Stimulated activated CD4-positive, alpha-beta T cell treated with anti-CD3 and anti-CD28 coated beads, Interleukin-4, amount 100 ng/mL, for 24 hours (primary cell): ENCODE measurements at places on chromosomes 7 and 10.

GRCh38 chr10:14365266-14365665, 34.5 kb upstream of the FRMD4A start:
- no peak for DNase-seq

DNA sequence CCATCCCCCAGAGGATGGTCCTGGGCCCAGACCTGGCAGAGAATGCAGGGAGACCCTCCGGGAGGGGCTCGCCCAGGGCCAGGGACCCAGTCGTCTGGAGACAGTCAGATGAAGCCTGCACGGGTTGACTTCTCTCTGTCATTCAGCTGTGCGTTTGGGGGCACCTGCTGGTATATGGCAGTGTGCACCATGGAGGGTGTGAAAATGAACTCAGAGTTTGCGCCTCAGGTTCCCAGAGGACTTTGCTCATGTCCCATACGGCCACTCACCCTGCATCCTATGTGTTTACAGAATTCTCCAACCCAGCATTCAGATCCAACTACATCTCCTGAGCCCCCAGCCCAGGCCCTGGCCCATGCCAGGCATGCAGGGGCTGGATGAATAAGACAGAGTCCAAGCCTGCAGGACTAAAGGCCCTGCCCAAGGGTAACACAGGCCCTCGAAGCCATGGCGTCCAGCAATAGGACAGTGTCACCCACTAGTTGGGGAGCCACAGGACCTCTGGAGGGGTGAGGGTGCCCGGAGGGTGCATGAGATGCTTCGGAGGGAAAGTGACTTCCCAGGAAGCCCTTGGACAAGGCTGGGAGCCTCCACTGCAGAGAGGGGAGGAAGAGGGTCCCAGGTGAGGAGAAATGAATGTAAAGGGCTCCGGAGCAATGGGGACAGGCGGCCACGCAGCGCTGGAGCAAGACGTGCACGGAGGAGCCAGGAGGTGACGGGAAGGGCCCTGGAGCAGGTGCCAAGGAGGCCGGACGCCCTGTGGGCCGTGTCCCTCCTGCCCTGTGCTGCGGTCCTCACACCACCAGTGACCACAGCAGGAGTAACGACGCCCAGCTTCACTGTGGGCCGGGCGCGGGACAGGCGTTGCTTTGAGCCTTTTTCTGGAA, 36.3 kb downstream of the CALML3 start:
- DNase-seq = no peak

DNA sequence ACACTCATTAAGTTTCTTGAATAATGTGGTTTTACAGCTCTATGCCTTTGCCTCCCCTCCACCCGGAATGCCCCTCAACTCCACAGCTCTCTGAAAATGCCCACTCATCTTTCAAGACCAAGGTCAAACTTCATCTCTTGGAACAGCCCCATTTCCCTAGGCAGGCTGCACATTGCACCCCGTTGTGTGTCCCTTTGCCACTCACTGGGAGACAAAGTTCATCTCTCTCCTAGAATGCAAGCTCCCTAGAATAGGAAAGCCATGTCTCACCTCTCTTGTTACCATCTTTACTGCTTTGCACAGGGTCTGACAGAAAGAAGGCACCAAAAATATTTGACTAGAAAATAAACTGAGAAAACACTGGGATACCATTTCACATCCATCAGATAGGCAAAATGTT, 33.3 kb downstream of the UBE2H start:
- no peak for DNase-seq

DNA sequence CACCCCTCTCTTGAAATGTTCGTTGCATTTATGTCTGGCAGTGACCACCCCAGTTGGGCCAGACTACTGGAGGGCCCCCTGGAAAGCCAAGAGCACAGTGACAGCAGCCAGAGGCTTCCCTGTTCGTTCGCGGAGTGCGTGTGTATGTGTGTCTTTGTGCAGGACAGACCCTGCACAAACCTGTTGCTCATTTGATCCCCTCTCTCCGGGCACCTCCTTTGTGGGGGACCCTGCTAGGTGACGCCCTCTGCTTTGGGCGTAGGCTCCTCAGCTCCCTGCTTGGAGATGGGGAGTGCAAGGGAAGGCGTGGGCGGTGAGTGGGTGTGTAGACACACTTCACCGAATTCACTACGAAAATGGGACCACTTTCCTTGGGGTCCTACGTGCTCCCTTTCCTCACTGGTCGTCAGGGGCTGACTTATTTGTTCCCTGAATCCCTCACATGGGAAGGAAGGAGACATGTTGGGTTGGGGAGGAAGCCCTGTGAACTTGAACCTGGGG, 38.7 kb downstream of the AGAP3 start:
- DNase-seq = no peak

- DNase-seq = no peak
Observed at GRCh38 chr10:21889477-21890275, 113.9 kb downstream of the DNAJC1 start.

- DNase-seq = no peak
Observed at GRCh38 chr10:30736685-30737232, 107.2 kb upstream of the LYZL2 start.

GRCh38 chr7:127953423-127954356, 77.5 kb downstream of the LRRC4 start:
- DNase-seq = no peak

GRCh38 chr7:92634924-92635519, 44.8 kb upstream of the FAM133B start:
- DNase-seq = peak; percentile 44

DNA sequence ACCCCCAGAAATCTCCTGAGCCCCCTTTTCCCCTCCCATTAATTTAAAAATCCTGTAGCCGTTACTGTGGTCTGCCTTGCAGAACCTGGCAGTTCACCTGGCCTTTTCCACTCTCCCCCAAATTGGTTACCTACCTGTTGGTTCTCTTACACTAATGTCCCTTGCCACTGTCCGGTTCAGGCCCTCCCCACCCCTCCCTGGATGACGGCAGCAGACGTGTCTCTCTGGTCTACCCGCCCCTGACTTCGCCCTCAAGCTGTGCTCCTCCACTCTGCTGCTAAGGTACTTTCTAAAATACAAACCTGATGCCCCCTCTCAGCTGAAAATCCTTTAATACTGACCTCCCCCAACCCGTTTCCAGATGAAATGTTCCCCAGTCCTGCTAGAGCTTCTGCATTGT, 15.6 kb upstream of the SH3PXD2A start:
- DNase-seq = no peak

GRCh38 chr10:21031232-21031795, 134.2 kb upstream of the NEBL start:
- no peak for DNase-seq

DNA sequence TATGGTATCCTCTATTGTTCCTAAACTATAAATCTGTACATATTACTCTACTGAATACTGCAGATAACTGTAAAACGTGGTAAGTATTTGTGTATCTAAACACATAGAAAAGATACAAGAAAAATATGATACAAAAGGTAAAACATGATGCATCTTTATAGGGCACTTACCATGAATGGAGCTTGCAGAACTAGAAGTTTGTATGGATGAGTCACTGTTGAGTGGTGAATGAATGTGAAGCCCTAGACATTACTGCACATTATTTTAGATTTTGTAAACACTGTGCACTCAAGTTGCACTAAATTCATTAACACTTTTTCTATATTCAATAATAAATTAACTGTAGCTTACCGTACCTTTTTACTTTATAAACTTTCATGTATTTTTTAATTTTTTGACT, 357.5 kb downstream of the ZWINT start:
- DNase-seq = no peak

GRCh38 chr7:26073041-26073440, 79.0 kb upstream of the NFE2L3 start:
- no peak for DNase-seq

- DNase-seq = no peak
Observed at GRCh38 chr10:110214371-110214826, 7.0 kb downstream of the MXI1 start.

GRCh38 chr10:6229746-6230145, 27.0 kb downstream of the PFKFB3 start:
- no peak for DNase-seq

DNA sequence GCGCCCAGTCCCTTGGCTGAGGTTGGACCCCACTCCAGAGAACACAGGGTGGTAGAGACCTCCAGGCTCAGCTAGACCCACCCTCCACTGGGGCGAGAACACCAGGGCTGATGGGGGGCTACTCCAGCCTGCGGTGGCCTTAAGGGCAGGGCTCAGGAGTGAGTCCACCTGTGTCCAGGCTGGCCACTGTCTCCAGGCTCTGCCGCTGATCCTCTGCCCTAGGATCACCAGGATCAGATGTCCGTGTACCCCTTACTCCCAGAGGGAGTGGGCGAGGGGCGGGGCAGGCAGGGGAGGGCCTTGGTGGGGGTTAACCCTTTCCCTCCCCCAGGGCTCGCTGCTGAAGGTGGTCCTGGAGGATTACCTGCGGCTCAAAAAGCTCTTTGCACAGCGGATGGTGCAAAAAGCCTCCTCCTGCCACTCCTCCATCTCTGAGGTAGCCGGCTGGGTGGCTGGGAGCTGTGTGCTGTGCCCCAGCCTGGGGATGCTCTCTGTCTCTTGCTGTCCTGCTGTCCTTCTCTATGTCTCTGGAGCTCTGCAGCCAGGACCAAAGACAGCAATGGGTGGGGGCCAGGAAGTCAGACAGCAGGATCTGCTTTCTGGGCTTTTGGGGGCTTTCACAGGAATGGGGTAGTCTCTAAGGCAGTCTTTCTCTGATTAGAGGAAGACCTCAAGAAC, 38.0 kb downstream of the PSAP start:
- DNase-seq = no peak

GRCh38 chr7:105353752-105354328, 34.9 kb downstream of the SRPK2 start:
- DNase-seq = no peak

DNA sequence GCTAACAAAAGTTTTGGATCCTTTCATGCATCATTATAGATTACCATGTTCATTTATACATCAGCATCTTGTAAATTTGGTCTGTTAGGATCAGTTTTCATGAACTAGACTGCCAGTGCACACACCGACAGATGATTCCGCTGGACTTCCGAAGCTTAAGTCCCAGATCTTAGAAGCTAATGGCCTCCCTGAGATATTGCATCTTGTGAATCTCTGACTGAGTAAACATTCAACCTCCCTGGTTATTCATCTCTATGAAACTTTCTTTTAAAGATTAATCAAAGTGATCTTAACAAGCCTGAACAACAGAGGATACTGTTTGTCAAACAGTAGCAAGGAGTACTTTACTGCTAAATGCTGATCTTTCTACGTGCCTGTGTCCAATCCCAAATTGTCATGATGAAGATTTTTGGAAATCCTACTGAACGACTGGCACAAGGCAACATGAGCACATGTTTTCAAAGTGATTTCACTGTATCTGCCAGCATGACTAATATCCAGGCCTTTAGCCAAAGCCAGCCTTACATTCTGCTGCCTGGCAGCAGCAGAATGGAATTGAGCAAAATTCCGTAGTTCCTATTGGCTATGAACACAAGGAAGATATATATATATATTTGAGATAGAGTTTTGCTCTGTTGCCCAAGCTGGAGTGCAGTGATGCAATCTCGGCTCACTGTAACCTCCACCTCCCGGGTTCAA, 91.3 kb upstream of the ANK3 start:
- DNase-seq = no peak

GRCh38 chr10:116596062-116596461, 5.3 kb downstream of the PNLIPRP1 start:
- no peak for DNase-seq

DNA sequence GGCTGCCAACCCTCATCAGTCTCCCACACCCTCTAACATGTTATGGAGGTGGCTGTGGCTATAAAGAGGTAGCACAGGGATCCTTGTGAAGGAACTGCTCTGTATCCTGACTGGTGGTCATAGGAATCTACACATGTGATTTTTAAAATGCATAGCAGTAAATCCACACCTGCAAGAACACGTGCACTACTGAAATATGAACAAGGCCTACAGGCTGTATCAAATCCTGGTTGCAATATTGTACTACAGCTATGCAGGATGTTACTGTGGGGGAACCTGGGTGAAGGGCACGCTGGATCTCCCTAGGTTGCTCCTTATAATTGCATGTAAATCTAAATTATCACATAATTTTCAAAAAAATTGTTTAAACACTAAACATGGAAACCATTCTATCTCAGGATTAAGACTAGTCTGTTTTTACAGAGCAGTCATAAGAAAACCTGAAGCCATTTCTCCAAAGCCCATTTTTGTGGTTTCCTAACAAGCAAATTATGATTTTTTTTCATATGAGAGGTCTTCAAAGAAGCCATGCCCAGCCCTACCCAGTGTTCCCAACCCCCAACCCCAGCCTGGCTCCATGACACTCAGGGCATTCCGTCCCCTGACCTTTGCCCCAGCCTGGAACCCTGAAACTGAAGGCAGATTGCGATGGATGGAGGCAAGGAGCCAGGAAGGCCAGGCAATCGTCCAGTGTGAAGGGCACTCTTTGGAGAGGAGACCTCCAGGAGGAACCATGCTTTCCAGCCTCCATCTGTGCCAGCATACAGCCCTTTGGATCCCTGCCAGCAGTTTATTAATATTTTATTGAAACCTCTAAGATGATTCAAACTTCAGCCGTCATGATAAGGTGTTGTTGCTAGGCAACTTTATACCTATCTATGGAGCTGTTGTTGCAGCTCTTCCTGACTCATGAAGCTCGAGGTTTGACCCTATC, 161.0 kb downstream of the GRID1 start:
- DNase-seq = no peak
